Fibroblast of skin of left quadriceps (primary cell): ENCODE measurements at places on chromosomes 2 and 18.

GRCh38 chr2:234472155-234472554 lies 24.7 kb downstream of the ARL4C start:
- no peak for DNase-seq

DNA sequence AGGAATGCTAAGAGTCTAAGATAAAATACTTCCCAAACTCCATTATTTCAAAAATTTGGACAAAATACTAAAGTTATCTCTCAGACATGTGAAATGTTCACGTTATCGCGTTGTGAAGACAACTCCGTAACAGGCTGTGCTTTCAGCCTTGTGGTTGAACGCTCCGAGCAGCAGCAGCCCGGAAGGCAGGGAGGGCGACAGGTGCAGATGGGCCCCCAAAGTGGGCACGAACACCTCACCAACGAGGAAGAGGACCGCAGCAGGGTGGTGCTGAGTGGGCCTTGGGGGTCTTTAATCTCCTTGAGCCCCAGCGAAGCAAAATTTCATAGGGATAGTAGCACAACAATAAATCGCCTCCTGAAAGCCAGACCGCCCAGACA lies 1.0 kb upstream of the FAM110C start:
- no peak for DNase-seq

GRCh38 chr2:186683341-186683740 lies 10.5 kb upstream of the FAM171B start:
- no peak for DNase-seq

GRCh38 chr2:6952101-6952500 lies 34.9 kb downstream of the RNF144A start:
- peak; percentile 46 for DNase-seq

GRCh38 chr2:176147800-176148496 lies 3.4 kb upstream of the HOXD4 start:
- no peak for DNase-seq

DNA sequence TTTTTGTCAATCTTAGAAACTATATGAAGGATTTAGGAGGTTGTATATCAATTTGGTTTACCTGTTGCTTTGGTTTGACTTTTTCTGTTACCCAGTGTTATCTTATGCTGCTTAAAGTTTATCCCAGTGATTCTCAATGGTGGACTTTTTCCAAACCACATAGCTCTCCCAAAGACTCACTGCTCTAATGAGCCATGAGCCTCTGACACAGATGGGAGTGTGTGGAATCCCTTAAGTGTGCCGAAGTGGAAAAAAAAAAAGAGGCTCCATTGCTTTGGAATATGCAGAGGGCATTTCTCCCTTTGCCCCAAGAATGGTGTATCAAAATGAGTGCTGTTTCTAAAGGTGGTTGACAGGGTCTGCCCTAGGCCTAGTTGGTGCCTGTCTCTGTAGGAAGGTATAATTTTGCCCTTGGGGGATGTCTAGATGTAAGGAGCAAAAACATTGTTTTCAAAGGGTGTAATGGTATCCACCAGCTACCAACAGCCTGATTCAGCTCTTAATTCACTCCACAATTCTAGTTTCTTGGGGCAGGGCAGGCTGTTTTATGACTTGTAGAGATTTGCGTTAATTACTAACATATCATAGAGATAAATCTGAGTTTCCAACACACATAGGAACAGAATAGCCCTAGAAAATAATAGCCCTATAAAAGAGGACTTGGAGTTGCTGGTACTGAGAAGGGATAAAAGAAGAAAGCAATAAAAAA lies 64.3 kb upstream of the CYP26B1 start:
- DNase-seq: peak; percentile 43

DNA sequence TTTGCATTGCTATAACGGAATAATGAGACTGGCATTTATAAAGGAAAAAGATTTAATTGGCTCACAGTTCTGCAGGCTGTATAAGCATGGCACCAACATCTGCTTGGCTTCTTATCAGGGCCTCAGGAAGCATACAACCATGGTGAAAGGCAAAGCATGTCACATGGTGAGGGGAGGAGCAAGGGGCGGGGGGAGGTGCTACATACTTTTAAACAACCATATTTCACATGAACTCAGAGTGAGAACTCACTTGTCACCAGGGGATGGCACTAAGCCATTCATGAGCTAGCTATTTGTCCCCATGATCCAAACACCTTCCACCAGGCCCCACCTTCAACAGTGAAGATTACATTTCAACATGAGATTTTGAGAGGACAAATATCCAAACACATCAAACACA lies 188.7 kb downstream of the MBD5 start:
- DNase-seq: no peak

GRCh38 chr2:160351956-160352355 lies 141.7 kb downstream of the RBMS1 start:
- DNase-seq: no peak

DNA sequence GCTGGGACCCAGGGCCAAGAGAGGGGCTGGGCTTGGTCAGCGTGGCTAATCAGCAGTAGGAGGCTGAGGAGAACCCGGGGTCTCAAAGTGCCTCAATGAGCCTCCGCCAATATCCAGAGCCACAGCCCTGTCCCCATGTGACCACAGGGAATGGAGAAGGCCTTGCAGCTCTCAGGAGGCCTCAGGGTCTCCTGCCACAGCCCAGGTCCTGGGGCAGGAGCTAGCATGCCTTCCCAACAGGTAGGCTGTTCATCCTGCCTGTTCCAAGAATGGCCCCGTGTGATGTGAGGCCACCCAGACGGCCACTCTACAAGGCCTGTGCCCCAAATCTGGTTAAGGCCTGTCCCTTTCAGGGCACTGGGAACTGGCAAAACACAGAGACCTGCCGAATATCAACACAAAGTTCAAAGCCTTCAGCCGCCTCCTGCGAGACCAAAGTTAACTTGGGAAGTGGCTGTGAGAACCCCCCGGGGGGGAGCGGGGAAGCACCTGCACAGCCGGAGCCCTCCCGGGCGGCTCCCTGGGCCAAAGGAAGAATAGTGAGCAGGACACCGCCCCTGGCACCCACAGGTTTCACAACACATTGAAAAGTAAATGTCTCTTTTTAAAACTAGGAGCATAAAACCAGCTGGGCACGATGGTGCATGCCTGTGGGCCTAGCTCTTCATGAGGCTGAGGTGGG lies 4.5 kb upstream of the LIMS2 start:
- DNase-seq: no peak

- no peak for DNase-seq
Measured at GRCh38 chr18:12086249-12086648, 7.4 kb upstream of the ANKRD62 start.

DNA sequence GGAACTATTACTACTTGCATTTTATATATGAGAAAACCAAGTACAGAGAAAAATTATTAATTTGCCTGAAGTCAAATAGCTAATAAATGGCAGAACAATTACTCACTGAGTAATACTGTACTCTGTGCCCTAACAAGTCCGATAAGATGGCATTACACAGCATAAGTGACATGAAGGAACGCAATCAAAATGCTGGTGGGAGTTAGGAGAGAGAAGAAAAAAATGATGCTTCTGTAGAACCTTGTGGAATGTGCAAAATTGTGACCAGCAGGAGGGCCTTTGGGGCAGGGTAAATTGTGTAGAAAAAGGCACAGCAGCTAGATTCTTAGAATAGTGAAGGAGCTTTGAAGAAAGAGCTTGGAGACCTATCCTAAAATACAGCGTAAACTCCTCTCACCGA lies 32.9 kb downstream of the EPHA4 start:
- DNase-seq: no peak

- no peak for DNase-seq
Measured at GRCh38 chr2:177296040-177296439, 31.5 kb upstream of the NFE2L2 start.

- no peak for DNase-seq
Measured at GRCh38 chr2:239433777-239434403, 33.1 kb upstream of the HDAC4 start.

- peak; percentile 50 for DNase-seq
Measured at GRCh38 chr2:100292022-100292580, 30.2 kb downstream of the LONRF2 start.

DNA sequence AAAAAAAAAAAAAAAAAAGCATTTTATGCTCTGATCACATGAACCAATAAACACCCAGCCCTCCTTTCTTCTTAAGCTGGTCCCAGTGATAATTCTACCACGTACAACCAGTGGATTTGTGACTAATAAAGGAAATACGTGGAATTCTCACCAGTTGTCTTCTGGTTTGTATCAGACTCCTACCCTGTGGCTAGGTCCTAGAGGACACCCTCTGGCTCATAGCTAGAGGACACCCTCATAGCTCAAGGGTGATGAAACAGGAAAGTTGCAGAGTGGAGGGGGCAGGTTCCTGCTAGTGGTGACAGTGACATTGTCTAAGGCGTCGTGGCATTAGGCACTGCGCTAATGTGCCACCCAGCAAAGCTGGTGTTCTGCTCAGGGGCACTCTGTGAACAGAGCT lies 167.8 kb downstream of the BCL11A start:
- no peak for DNase-seq

DNA sequence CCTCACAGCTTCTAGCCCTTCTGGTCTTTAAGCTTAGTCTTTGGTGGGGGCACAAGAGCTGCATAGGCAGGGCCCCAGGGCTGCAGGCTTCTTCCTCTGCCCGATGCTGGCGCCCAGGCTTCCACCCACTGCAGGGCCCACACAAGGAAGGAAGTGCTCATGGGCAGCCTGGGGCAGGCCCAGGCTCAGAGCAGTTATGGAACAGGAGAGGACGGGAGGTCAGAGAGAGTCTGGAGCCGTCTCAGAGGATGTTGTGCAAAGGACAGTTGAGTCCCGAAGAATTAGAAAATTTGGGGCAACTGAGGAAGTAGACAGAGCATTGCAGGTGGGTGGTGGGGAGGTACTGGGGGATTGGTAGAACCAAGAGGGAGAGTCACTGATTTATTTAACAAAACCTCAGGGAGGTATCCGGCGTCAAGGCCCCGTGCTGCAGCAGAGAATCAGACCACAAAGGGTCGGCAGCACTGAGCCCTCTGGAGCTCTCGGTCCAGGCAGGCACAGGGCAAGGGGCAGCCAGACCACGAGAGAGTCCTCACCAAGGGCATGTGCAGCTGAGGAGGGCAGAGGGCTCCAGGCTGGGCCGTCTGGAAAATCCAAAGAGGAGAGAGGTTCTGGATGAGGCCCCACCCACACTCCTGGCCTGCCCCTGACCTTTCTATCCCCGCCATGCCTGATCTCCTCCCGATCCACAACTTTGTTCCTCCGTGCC lies 110.8 kb upstream of the GLI2 start:
- DNase-seq: no peak

DNA sequence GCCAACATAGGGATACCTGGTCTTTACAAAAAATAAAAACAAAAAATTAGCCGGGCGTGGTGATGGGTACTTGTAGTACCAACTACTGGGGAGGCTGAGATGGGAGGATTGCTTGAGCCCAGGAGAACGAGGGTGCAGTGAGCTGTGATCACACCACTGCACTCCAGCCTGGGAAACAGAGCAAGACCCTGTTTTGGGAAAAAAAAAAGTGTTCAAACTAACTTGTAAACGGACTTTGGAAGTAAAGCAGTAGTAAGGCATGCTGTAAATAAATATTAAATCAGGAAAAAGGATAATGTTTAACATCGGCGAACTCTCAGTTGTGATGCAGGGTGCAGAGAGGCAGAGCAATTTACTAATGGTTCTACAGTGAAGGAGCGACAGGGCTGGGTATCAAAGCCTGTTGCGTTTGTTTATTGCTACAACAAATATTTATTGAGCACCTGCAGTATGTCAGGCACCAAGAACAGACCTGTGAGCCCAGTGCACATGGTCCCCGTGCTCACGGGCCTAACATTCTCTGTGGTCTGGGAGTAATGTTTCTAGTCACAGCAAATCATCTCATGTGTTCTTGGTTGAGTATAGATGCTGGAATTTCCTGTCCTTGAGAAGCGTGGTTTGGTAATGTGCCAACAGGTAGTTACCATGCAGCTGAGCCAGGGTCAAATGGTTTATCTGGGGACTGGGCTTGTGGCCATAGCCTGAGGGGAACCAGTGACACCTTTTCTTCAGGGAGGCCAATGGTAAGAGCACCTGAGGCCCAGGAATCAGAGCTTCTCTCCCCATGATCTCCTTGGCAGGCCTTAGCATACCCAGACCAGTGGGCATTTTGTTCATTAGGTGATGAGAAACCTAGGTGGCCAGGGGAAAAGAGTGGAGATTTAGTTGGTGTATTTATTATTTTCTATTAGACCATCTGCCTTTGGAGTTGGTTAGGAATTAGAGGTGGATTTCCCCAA lies 27.9 kb upstream of the GREB1 start:
- peak; percentile 5 for DNase-seq

DNA sequence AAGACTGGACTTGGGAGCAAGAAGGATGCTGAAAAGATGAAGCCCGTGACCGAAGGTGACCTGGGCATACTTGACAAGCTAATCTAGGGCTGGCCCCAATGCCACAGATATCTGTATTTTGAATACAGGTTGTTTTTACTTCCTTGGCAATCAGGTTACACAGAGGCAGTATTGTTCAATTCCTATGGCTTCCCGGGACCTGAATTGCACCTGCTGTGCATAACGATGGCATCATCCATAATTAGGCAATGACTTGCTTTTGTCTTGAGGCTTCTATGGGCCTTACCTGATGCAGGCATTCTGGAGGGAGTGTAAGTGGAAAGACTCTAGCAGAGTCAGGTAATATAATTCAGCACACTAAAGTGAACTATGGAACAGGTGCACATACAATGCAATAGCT lies 60.6 kb upstream of the CUL3 start:
- DNase-seq: no peak

GRCh38 chr2:168272225-168272624 lies 24.8 kb upstream of the STK39 start:
- DNase-seq: no peak

- DNase-seq: no peak
Measured at GRCh38 chr2:228535396-228535795, 353.9 kb upstream of the SPHKAP start.

GRCh38 chr2:8575834-8576423 lies 105.9 kb upstream of the ID2 start:
- no peak for DNase-seq

DNA sequence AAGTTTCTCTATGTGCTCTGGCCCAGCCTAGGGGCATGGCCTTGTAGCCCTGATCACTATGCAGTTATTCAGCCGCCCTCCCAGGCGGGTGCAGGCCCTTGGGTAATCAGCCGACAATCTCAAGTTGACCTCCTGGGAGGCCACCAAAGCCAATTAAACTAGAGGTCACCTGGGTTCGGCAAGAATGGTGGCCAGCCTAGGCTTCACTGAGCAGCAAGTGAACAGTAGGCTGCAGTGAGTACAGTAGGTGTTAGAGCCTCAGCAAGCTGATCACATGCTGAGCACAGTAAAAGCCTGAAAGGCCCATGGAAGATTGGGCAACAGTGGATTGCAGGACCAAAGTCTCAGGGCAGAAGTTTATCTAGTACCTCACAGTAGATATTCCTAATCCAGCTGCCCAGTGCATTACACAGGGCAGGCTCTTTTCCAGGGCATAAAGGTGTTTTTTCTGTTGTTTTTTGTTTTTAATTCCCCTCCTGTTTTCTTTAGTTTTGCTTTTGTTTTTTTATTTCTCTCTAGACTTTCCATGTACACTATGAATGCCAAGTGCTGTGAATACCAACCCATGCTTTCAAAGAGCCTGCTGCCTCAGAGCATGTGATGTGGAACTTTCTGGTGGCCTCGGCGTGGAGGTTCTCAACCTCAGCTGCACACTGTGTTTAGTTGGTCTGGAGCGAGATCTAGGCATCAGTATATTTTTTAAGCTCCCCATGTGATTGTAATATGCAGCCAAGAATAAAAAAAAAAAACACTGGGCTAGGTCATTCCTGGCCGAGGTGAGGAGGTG lies 55.9 kb upstream of the ATL2 start:
- no peak for DNase-seq
